SK-N-SH (cell line): ENCODE measurements at places on chromosomes 3 and 15.

- peak overlapping the region; percentile 23; the same call in 1 of the 2 replicates for H3K4me3 ChIP-seq
- peak; percentile 17 for DNase-seq
- no peaks in the 10 kb centered on the region for H3K36me3 ChIP-seq
- no peak overlapping the region for H3K27ac ChIP-seq
Measured at GRCh38 chr3:70108072-70108471, 108.5 kb downstream of the SAMMSON start.

DNA sequence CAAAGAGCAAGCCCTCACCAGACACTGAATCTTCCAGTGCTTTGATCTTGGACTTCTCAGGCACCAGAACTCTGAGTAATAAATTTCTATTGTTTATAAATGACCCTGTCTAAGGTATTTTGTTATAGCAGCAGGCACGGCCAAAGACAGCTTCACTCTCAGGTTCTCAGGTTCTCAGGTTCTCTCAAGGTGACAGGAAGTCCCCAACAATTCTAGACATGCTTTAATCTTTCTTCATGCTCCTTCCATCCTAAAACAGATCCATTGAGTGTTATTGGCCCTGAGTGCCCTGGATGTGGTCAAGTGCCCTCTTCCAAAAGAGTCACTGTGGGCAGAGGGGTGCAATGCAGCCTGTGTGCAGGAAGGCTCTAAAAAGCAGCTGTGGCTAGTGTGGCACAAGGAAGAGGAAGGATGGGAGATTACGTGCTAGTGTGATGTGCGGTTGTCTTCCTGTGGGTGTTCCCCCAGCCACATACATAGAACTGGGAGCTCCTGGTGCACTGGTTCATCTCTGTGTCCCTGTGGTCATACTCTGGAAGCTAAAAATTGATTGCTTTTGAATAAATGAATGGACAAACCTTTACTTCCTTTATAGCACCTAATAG lies 11.0 kb upstream of the RAB7A start:
- H3K4me1 ChIP-seq = no peaks in the 10 kb centered on the region
- no peak overlapping the region for H3K4me3 ChIP-seq
- no peaks in the 10 kb centered on the region; the same call in 1 of the 2 replicates for H3K27me3 ChIP-seq
- H3K36me3 ChIP-seq = no peaks in the 10 kb centered on the region

- H3K36me3 ChIP-seq = no peaks in the 10 kb centered on the region
- H3K4me1 ChIP-seq = no peaks in the 10 kb centered on the region
- H3K4me3 ChIP-seq = no peak overlapping the region
- no peak for DNase-seq
- H3K27me3 ChIP-seq = no peaks in the 10 kb centered on the region
Measured at GRCh38 chr3:24475925-24476324, 18.7 kb downstream of the THRB start.

DNA sequence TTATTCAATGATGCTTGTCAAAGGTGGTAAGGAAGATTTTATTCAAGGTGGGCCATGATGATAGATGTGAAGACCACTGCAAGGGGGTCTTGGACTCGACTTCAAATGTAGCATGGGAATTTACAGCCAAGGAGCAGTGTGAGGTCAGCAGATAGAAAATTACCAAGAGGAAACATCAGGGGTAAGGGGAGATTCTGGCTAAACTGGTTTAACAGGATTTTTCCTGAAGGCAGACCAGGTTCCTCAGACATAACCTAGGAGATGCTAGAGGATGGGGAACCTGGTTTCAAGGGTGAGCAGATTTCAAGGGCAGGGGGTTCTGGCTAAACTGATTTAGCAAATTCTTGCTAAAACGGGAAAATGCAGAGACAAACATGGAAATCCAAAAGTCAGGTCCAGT lies 464.9 kb downstream of the TAFA4 start:
- no peak for DNase-seq
- no peaks in the 10 kb centered on the region for H3K4me1 ChIP-seq
- no peak overlapping the region for H3K27ac ChIP-seq
- no peak overlapping the region for H3K4me3 ChIP-seq
- H3K27me3 ChIP-seq = no peaks in the 10 kb centered on the region

DNA sequence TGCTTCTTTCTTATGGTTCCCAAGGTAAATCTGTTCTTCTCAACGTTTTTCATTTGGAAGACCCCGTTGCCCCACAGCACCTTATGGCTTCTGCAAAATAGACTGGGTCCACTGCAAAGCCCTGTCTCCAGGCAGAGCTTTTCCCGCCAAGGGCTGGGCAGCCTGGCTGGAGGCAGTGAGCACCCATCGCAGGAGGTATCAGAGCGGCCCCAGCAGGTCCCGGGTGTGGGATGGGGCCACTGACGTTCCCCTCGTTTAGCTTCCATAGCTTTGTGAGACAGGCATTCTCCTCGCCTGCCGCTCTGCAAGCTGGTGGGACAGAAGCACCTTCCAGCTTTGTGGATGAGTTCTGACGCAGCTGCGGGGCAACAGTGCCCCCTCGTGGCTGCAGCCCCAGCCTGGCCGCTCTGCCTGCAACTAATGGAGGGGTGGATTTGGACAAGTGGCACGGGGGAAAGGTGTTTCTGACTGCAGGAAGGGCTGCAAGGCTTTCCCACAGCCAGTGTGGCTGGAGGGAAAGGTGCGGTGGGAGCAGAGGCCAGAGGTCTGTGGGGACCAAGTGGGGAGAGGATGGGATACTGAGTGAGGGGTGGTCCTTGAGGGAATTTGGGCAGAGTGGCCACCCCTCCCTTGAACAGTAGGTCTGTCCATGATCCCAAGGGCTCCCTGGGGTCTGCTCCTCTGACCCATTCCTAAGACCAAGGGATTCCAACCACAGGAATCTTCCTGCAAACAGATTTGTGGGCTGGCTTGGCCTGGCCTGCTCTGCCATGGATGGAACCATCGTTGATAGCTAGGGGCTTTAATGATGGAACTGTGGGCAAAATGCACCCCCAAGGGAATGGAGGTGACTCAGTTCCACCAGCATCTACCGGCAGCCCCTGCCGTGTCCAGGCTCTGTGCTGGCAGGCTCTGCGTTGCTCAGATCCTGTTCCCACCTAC lies 99.4 kb downstream of the FBLN2 start:
- no peaks in the 10 kb centered on the region; the same call in 1 of the 2 replicates for H3K27me3 ChIP-seq
- H3K4me3 ChIP-seq = peak overlapping the region; percentile 42; the same call in 1 of the 2 replicates
- H3K36me3 ChIP-seq = no peaks in the 10 kb centered on the region
- H3K4me1 ChIP-seq = no peaks in the 10 kb centered on the region

- DNase-seq = no peak
- no peaks in the 10 kb centered on the region for H3K4me1 ChIP-seq
- no peak overlapping the region for H3K27ac ChIP-seq
Measured at GRCh38 chr3:72580900-72581299, 267.3 kb downstream of the SHQ1 start.

DNA sequence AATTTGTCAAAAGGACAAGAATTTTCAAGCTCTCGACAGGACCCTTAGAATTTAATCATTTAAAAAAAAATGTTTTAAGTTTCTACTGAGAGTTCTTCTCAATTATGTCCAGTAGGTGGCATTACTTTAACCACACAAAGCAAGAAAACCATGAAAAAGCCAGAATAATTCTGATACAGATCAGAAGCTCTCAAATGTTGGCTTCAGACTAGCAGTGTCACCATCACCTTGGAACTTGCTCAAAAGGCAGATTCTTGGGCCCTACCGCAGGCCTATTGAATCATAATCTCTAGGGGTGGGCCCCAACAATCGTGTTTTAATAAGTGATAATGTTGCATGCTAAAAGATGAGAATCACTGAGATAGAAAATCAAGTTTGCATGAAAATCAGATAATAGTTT lies 99.5 kb upstream of the KCNMB2 start:
- H3K27ac ChIP-seq = no peak overlapping the region
- H3K4me1 ChIP-seq = no peaks in the 10 kb centered on the region
- H3K4me3 ChIP-seq = peak overlapping the region; percentile 39; the same call in 1 of the 2 replicates
- no peaks in the 10 kb centered on the region for H3K27me3 ChIP-seq
- DNase-seq = peak; percentile 55

GRCh38 chr15:33693166-33693800 lies 275.0 kb upstream of the CHRM5 start:
- 0 out of 2 replicates have a peak, but pooled peaks cover 7% of the 10 kb centered on the region for H3K27me3 ChIP-seq
- H3K36me3 ChIP-seq = no peaks in the 10 kb centered on the region
- no peak overlapping the region for H3K27ac ChIP-seq

- H3K27ac ChIP-seq = no peak overlapping the region
- no peak for DNase-seq
- H3K27me3 ChIP-seq = no peaks in the 10 kb centered on the region
- no peaks in the 10 kb centered on the region for H3K4me1 ChIP-seq
- H3K4me3 ChIP-seq = no peak overlapping the region
Measured at GRCh38 chr15:74399511-74400312, 32.3 kb upstream of the CYP11A1 start.

DNA sequence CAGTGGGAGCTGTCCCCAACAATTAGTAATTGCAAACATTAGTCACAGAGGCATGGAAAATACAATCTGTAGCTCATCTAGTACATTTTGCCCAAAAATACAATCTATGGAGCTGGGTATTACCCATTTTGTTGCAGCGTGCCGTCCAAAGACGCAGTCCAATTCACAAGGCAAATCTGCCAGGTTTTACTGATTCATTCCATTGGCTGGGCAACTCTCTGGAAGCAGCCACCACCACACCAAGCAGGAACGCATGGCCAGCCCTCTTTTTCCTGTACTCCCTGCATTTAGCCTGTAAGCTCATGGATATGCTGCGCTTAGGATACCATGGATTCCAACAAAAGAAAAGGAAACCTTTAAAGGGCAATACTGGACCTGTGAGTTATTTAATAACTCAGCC lies 60.5 kb upstream of the ARRDC4 start:
- no peak for DNase-seq
- no peak overlapping the region for H3K4me3 ChIP-seq
- peaks cover 30% of the 10 kb centered on the region; the same call in 1 of the 2 replicates for H3K27me3 ChIP-seq
- H3K27ac ChIP-seq = no peak overlapping the region
- no peaks in the 10 kb centered on the region for H3K4me1 ChIP-seq
- H3K36me3 ChIP-seq = no peaks in the 10 kb centered on the region

DNA sequence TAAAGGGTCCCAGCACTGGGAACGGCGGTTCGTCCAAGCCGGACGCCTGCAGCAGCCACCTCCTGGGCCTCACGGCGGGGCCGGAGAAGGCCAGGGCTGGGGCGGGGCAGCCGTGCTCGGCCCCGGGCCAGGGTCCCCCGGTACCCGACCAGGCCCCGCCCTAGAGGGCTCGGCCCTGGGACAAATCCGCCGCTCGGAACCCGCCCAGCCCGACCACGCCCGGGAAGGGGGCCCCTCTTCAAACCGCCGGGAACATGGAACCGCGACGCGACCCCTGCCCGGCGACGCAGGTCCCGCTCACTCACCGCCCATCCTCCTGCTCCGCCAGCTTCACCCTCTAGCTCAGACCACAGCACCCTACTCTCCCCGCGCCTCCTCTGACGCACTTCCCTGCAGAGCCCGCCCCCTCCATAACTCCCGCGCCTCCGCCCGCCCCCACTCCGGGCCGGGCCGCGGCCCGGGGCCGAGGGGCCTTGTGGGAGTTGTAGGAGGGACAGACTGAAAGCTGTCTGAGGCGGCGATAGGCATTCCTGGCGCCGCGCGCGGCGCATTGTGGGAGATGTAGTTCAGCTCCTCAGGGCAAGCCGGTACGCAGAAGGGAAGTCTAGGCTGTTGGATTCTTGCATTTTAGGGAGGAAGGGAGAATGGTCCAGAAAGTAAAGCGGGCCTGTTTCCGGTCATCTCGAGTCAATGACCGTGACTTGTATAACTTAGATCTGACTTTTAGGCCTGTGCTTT lies at the start of gene CLDND1:
TSS of gene CLDND1 (minus strand) at position 359 of the 738 bp plus-strand sequence. CDS start 1,478 bp downstream, outside the sequence.
- H3K27me3 ChIP-seq = no peaks in the 10 kb centered on the region
- peaks cover 31% of the 10 kb centered on the region for H3K36me3 ChIP-seq
- no peaks in the 10 kb centered on the region for H3K4me1 ChIP-seq
- H3K27ac ChIP-seq = peak within 1 kb of the TSS; percentile 79
- H3K4me3 ChIP-seq = peak within 1 kb of the TSS; percentile 84
- peak; percentile 98 for DNase-seq

- DNase-seq = no peak
- H3K27me3 ChIP-seq = no peaks in the 10 kb centered on the region
- no peaks in the 10 kb centered on the region for H3K36me3 ChIP-seq
- peak overlapping the region; percentile 48; the same call in 1 of the 2 replicates for H3K27ac ChIP-seq
- H3K4me1 ChIP-seq = peaks cover 7% of the 10 kb centered on the region
Measured at GRCh38 chr3:56784448-56785001, 17.2 kb downstream of the ARHGEF3 start.

DNA sequence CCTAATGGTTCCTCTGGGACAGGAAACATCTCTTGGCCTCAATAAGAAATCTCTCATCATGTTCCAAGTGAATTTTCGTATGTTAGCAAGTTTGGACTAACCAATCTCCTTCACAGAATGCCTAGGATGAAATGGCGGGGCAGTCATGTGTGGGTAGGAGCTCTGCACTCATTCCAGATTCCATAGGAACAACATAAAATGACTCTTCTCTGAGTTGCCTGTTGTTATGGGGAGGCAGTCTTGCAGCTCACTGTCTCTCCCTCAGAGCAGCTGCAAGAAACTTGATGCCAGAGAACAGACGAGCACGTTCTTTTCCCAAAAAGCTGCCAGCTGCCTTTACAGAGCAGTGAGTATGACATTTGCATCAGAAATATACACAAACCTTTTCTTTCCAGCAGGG lies 34.1 kb downstream of the SPATA12 start:
- H3K27me3 ChIP-seq = no peaks in the 10 kb centered on the region
- no peak for DNase-seq
- H3K4me1 ChIP-seq = no peaks in the 10 kb centered on the region
- H3K36me3 ChIP-seq = peaks cover 30% of the 10 kb centered on the region
- no peak overlapping the region for H3K4me3 ChIP-seq

DNA sequence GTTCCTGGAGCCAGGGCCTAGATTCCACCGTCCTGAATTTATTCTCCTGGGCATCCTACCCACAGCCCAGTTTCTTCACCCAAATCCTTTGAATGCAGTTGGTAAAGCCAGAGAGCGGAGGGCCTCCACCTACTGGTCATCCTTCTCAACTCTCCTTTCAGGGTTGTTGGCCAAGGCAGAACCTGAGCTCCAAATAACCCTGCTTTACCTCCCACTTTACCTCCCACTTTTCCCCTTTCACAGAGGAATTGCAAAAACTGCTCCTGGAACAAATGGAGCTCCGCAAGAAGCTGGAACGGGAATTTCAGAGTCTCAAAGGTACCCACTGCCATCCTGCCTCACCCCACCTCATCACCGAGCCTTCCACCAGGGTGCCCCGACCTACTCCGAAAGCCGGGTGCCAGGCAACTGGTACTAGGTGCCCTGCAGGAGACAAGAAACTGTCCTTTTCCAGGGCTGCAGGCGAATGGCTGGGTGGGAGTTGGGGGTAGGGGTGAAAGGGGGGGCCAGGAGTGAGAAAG lies 6.8 kb downstream of the SKOR1 start:
- peak; percentile 60 for DNase-seq
- no peak overlapping the region for H3K27ac ChIP-seq
- H3K27me3 ChIP-seq = no peaks in the 10 kb centered on the region
- no peaks in the 10 kb centered on the region for H3K36me3 ChIP-seq
- no peaks in the 10 kb centered on the region for H3K4me1 ChIP-seq

DNA sequence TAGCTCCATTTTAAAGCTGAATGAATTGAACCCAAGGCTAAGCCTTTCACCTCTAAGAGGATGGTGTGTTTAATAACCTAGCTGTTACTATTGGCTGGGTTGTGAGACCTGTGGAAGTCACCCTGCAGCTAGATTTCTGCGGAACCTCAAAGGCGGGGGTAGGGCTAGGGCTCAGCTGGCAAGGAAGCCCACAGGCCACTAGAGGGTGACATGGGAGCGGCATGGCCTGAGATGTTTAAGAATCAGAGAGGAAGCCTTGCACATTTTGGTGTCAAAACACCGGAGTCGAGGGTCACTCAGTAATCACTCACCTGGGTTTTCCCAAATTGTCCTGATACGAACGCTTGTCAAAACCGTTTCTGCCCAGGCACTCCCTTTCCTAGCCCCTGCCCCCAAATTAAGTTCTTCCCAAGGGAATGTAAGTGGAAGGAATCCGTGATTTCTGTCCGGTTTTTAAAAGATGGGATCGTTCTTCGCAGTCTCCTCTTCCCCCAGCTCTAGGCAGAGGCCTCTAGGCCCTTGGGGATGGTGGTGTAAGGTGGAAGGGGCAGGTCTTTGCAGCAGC lies 3.8 kb upstream of the ACAD9 start:
- H3K27ac ChIP-seq = no peak overlapping the region
- no peaks in the 10 kb centered on the region for H3K4me1 ChIP-seq
- peak; percentile 58 for DNase-seq
- no peak overlapping the region for H3K4me3 ChIP-seq
